Prostate gland (tissue), 2 donors: ENCODE measurements at places on chromosomes 5 and 9. TPM values are rescaled to one million over a fixed set of nuclear protein-coding genes. Genes with fewer than 3 reads are reported as not detected.

DNA sequence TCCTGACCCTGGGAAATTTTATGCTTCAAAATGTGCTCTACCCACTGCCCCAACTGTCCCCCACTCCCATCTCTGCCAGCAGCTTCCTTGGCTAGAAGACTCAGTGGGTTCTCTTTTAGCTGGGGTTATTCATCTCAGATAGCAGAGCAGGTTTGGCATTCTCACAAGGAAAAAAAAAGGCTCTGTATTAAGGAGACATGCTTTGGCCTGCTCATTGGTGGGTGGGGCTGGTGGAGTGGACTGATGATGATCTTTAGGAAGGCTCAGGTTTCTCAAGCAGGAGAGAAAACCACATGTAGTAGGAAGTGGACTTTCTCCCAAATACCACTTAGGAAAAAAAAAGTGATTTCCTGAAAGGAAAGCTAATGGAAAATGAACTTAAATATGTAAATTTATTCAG lies 279.2 kb upstream of the ZNF462 start:
- DNase-seq: peak; percentile 39
- no peak overlapping the region for H3K4me3 ChIP-seq
- H3K36me3 ChIP-seq: no peaks in the 10 kb centered on the region
- H3K27me3 ChIP-seq: no peaks in the 10 kb centered on the region
- H3K4me1 ChIP-seq: no peaks in the 10 kb centered on the region
- H3K27ac ChIP-seq: no peak overlapping the region

GRCh38 chr9:38423973-38424843 lies at the start of gene IGFBPL1:
Gene IGFBPL1, minus strand, starts transcription at chr9:38424454. Its CDS starts 30 bp downstream, at chr9:38424424.
- H3K4me1 ChIP-seq: no peaks in the 10 kb centered on the region
- no peaks in the 10 kb centered on the region for H3K36me3 ChIP-seq
- H3K27ac ChIP-seq: no peak within 1 kb of the TSS
- H3K4me3 ChIP-seq: peak within 1 kb of the TSS; percentile 33
- H3K27me3 ChIP-seq: no peaks in the 10 kb centered on the region
- no peak for DNase-seq

- H3K27me3 ChIP-seq: no peaks in the 10 kb centered on the region
- no peaks in the 10 kb centered on the region for H3K36me3 ChIP-seq
- no peak overlapping the region for H3K27ac ChIP-seq
- DNase-seq: no peak
- no peak overlapping the region for H3K4me3 ChIP-seq
Measured at GRCh38 chr5:30874241-30875034, 319.0 kb upstream of the CDH6 start.

GRCh38 chr5:56415356-56415765 lies 182.2 kb upstream of the ANKRD55 start:
- no peak overlapping the region for H3K4me3 ChIP-seq
- no peaks in the 10 kb centered on the region for H3K4me1 ChIP-seq
- H3K36me3 ChIP-seq: no peaks in the 10 kb centered on the region
- no peak for DNase-seq
- no peaks in the 10 kb centered on the region for H3K27me3 ChIP-seq

DNA sequence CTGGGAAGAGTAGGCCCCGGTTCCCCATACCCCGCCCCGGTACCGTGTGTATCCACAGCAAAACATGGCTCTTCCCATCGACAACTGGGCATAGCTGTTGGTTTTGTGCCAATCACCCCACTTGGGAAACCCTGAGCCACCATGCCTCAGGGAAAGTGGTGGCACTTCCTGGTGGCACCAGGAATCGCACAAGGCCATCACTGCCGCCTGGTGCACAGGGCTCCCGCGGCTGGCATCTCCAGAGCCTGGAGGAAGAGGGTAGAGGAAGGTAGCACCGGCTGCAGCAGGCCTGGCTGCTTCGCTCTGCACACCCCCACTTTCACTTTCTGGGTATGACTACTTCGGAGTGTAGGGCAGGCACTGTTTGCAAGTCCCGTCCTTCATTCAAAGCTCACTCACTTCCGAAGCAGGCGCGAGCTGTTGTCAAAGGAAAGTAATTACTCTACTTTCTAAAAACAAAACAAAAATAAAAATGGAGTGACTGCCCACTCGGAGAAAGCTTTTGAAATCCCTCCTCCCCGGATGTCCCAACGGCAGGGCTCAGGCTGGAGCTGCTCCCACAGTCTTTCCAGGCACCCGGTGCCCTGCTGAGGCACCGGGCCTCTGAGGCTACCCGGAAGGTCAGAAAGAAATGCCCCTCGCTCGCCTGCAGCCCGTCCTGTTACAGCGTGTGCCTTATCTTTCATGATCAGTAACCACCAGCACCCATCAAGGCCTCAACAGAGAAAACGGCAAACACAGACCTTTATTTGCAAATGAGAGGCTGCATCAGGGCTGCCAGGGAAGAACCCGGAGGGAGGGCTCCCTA lies 2.0 kb downstream of the BRD3 start:
- no peaks in the 10 kb centered on the region for H3K27me3 ChIP-seq
- H3K36me3 ChIP-seq: no peaks in the 10 kb centered on the region
- DNase-seq: no peak
- peaks cover 29% of the 10 kb centered on the region for H3K4me1 ChIP-seq
- H3K4me3 ChIP-seq: peak overlapping the region; percentile 93

DNA sequence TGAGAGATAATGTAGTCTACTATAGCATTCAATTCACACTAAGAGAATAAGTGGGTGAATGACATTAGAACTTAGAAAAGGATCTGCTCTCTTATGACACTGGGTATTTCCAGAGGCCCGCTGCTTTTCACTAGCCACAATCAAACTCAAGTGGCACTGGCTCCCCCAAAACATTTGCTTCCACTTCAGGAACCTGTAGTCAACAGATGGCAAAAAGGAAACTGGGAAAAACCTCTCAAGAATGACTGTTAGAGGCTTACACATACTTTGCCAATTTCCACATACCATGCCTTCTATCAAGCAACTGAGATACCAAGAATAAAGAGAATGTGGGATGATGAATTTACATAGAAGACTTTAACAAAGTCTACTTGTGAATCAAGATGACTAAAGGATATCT lies 11.2 kb downstream of the POC5 start:
- H3K27ac ChIP-seq: no peak overlapping the region
- DNase-seq: no peak
- no peaks in the 10 kb centered on the region for H3K4me1 ChIP-seq
- no peaks in the 10 kb centered on the region for H3K27me3 ChIP-seq

- H3K36me3 ChIP-seq: no peaks in the 10 kb centered on the region
- DNase-seq: no peak
- H3K4me1 ChIP-seq: no peaks in the 10 kb centered on the region
Measured at GRCh38 chr5:165127941-165128340, 1622.5 kb downstream of the MAT2B start.

DNA sequence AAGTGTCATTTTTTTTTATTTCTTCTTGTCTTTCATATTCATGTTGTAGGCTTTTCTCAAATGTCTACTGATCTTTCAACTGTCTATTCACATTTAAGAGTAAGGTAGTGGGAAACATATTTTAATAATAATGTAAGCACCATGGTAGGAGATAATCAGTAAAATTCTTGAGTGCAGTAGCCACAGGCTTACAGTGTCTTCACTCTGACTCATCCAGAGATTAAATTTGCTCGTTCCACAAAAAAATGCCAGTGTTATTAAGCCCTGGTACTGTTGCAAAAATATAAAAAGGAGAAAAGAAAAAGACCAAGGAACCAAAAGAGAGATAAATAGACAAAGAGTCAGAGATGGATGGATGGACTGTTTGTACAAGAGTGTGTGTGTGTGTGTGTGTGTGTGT lies 43.0 kb downstream of the PARP8 start:
- H3K36me3 ChIP-seq: no peaks in the 10 kb centered on the region
- H3K27me3 ChIP-seq: no peaks in the 10 kb centered on the region
- no peak for DNase-seq
- H3K4me3 ChIP-seq: no peak overlapping the region
- H3K27ac ChIP-seq: no peak overlapping the region

DNA sequence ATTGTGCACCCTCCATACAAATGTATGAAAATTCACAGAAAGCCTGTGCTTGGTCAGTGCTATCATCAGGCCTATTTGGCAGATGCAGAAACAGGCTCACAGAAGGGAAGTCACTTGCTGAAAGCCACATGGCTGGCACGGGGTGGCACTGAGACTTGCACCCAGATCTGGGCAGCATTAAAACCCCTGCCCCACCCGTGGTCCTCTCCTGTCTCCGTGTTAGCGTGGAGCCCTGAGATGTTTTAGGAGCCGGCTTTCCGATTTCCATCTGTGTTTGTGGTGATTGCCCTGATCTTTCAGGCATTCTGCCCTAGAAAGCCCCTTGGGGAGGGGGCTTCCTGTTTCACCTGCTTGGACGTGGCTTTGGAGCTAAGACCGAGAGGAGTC lies 102.2 kb upstream of the IER5L start:
- H3K27me3 ChIP-seq: no peaks in the 10 kb centered on the region
- H3K27ac ChIP-seq: no peak overlapping the region
- DNase-seq: no peak
- H3K4me1 ChIP-seq: no peaks in the 10 kb centered on the region
- no peak overlapping the region for H3K4me3 ChIP-seq
- no peaks in the 10 kb centered on the region for H3K36me3 ChIP-seq

DNA sequence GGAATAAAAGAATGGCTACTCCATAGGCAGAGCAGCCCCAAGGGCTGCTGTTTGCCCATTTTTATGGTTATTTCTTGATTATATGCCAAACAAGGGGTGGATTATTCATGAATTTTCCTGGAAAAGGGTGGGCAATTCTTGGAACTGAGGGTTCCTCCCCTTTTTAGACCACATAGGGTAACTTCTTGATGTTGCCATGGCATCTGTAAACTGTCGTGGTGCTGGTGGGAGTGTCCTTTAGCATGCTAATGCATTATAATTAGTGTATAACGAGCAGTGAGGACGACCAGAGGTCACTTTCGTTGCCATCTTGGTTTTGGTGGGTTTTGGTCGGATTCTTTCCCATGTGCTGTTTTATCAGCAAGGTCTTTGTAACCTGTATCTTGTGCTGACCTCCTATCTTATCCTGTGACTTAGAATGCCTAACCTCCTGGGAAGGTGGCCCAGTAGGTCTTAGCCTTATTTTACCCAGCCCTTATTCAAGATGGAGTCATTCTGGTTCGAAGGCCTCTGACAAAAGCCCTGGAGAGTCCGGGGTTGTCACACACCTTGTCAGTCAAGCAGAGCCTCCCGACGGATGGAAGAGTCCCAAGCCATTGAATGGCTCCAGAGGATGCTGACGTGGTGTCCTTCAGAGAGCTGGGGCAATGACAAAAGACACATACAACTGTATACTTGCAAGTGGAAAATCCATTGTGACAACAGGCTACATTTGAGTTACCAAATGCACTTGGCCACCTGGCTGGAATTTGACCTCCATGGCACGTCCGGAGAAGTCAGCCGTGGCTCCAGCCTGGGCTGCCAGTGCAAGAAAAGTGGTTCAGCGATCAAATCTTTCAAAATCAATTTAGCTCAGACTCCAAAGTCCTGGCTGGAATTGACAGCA lies 67.1 kb upstream of the CLINT1 start:
- no peak overlapping the region for H3K4me3 ChIP-seq
- H3K27me3 ChIP-seq: no peaks in the 10 kb centered on the region
- H3K4me1 ChIP-seq: peaks cover 3% of the 10 kb centered on the region
- DNase-seq: no peak
- no peak overlapping the region for H3K27ac ChIP-seq

DNA sequence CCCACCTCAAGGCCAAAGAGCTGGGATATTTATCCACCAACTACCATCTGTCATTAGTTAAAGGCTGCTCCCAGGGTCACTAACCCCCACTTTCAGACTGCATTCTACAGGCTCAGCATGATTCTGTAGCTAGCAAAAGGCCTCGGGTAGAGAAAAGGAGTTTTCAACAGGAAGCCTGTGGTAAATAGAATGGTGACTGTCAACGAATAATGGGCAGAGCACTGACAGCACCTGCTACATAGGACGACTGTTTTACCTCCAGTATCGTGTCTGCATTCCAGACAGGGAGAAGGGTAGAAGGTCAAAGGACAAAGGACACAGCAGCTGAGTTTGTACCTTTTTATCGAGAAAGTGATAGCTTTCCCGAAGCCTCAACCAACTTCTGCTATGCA lies 20.3 kb downstream of the MFAP3 start:
- DNase-seq: no peak
- no peak overlapping the region for H3K27ac ChIP-seq
- H3K4me3 ChIP-seq: no peak overlapping the region

GRCh38 chr5:158419186-158419585 lies 560.2 kb upstream of the CLINT1 start:
- H3K4me3 ChIP-seq: no peak overlapping the region
- no peak overlapping the region for H3K27ac ChIP-seq
- no peak for DNase-seq
- no peaks in the 10 kb centered on the region for H3K27me3 ChIP-seq
- no peaks in the 10 kb centered on the region for H3K4me1 ChIP-seq

KLHL9 gene
- 21.4 TPM for total RNA-seq

NTRK2 gene
- total RNA-seq: 11.1 TPM

C9orf78 gene
- total RNA-seq: 63.7 TPM

MYMK gene
- total RNA-seq: not detected

GRM6 gene
- 0.23 TPM for total RNA-seq

SOWAHA gene
- total RNA-seq: 4.1 TPM

CER1 gene
- total RNA-seq: not detected

IL5 gene
- not detected for total RNA-seq

KCTD16 gene
- total RNA-seq: 0.14 TPM
